T-cell (primary cell): ENCODE measurements at places on chromosomes 13 and 19. TPM values are rescaled to one million over a fixed set of nuclear protein-coding genes. Genes with fewer than 3 reads are reported as not detected.

The PLIN4 gene
- total RNA-seq: 0.06 TPM

The PCSK4 gene
- total RNA-seq: 5.5 TPM

The GPX4 gene
- 170 TPM for total RNA-seq

The MAST3 gene
- 54.1 TPM for total RNA-seq

The CHMP2A gene
- 64.2 TPM for total RNA-seq

DNA sequence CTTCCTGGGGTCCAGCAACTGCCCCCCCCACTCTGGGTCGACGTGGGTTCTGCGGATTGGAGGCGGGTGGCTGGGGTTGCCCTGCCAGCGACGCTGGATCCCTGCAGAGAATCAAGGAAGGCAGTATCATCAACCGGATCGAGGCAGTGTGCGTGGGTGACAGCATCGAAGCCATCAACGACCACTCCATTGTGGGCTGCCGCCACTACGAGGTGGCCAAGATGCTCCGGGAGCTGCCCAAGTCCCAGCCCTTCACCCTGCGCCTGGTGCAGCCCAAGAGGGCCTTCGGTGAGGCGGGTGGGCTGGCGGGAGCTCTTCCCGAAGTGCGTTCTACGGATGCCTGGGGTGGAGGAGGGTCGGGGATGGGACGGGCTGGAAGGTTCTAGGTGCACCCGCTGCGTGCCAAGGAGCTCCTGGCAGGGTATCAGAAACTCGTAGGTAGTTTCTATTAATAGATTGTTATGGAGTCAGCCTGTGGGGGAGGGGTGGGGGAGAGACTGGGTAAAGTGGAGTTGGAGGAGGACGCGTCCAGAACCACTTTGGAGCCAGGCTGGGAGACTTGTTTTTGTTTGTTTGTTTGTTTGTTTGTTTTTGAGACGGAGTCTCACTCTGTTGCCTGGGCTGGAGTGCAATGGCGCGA lies 1.5 kb downstream of the GIPC3 start:
- DNase-seq: no peak

DNA sequence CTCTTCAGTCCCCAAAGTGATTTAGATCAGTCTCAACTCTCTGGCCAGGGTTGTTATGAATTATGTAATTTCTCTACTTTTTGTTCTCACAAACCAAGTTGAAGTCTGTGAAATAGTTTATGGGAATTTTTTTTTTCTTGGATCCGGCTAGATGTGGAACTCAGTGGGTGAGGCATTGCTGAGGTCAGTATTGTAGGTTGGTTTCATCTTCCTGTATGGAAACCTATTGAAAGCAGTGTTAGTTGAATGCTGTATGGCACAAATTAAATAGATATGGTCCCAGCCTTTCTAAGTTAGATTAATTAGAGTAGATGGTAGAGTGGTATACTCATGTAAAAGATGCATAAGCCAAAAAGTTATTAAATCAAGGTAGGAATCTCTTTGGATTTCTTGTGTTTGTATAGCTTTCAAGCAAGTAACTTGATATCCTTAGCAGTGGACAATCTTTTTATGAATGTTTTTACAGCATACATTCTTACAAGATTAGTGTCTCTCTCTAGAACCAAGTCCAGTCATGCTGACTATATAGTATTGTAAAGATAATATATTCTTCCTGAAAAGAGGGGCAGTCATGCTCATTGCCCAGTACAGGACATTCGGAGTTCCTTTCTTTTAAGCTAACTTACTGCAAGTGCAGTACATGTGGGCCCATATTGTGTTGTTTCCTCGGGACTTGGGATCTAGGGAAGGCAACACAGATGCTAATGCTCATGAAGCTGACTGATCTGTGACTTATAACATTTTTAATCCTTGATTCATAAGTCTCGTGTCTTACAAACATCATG lies 2541.1 kb downstream of the PCDH9 start:
- no peak for DNase-seq

DNA sequence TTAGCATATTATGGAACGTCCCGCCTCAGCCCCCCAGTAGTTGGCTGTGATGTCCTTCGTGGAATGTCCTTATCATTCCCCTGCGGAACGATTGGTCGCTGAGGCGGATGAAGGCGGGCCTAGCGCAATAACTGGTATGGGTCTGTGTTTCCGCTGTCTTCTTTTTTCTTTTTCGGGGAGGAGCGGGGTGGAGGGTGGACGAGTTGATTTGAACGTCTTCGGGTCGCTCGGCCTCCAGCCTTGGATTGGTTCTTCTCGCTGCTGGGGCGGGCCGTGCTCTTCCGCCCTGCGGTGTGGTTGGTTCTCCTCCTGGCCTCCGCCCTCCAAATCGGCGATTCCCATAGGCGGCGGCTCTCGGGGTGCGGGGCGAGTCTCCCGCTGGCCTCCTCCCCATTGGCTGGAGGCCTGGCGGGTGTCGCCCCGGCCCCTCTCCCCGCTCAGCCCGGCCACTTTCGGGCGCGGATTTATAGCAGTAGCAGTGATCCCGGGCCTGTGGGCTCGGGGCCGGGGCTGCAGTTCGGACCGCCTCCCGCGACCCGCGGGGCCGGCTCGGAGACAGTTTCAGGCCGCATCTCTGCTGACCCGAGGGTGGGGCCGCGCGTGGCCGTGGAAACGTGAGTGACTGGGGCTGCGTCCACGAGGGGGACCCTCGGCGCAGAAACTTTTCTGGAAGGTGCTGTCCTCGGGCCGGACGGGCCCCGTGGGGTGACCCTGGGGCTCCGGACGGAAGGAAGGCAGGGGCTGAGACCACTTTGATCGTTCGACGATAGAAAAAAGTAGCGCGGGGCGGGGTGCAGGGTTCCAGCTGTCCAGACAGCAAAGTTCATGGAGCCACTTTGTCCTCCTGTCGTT lies 2.1 kb downstream of the ING1 start:
- DNase-seq: peak; percentile 96

DNA sequence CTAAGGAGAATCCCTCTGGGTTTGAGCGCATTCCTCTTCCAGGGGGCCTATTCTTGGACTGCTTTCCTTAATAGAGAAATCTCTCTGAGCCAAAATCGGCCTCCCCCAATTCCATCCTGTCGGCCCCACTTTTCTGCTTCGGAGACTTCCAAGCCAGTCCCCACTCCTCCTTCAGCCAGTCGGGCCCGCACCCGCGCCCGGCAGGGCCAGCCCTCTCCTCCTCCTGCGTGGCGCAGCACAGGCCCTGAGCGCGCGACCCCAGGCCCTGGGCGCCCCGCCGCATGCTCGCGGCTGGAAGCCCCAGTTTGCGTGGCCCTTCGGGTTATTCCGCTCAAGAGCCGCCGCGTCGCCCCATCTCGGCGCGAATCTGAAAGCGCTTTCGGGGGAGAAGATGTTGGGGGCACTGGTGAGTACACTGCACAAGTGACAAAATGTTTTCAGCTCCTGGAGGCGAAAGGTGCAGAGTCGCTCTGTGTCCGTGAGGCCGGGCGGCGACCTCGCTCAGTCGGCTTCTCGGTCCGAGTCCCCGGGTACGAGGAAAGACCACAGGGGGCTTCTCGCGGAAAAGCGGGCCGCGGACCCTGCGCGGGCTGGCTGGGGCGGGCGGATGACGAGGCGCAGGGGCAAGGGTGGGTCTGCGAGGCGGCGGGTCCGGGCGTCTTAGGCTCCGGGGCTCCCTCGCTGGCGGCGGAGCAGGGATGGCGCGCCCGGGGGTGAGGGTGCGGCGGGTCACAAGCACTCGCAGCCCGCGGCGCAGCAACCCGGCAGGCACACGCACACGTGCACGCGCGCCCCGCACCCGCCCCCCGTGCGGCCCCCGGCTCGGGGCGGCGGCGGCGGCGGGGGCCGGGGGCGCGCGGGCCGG lies at the start of gene IL17D:
TSS of gene IL17D (plus strand) at position 785 of the 865 bp plus-strand sequence. CDS start 303 bp downstream, outside the sequence.
- no peak for DNase-seq

GRCh38 chr19:55041244-55041626 lies 3.2 kb upstream of the GP6 start:
- DNase-seq: no peak

- DNase-seq: no peak
Measured at GRCh38 chr13:48184260-48184659, 48.7 kb upstream of the ITM2B start.

DNA sequence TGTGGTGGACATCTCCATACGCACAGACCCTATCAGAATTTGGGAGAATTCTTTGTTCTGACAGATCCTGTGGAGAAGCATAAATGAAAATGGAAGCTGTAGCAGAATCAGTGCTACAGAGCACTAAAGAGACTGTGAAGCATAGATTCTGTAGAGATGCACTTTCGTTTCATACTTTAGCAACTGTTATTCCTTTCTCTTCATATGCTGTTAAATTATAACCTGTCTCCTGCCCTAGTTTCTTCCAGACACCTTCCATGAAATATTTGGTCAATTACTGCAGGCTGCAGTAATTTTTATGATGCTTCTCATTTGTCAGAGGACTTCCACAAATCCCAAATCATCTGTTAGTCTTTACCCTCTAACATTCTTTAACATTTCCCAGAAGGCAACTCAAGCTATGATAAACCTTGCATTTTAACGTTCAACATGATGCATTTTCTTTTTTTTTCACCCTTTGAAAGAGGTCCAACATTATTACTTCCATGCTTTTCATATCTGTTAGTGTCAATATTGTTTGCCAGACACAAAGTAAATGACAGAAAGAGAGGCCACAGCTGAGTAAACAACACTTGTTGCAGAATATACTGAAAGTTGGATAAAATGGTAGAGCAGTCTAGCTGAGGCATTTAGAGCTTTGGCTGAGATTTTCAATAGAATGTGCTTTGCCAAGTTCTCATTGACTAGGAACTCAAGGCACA lies 412.7 kb downstream of the LMO7 start:
- DNase-seq: no peak

DNA sequence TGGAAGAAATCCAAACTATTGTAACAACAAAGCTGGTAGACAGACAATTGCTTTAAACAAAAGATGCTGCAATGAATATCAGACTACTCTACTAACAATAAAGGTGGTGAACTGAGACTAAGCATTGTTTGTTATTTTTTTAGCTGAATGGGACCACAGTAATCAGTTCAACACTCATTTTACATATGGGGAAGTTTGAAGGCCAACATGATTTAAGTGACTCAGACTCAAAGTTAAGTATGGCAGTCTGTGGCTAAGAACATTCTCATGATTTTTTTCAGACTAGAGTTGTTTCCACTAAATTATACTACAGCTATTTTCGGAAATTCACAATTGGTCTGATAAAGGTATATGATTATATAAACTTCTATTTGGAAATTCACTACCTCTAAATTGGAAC lies 10.4 kb downstream of the EXOSC8 start:
- DNase-seq: no peak

GRCh38 chr19:44582581-44583265 lies 30.6 kb upstream of the IGSF23 start:
- DNase-seq: no peak

DNA sequence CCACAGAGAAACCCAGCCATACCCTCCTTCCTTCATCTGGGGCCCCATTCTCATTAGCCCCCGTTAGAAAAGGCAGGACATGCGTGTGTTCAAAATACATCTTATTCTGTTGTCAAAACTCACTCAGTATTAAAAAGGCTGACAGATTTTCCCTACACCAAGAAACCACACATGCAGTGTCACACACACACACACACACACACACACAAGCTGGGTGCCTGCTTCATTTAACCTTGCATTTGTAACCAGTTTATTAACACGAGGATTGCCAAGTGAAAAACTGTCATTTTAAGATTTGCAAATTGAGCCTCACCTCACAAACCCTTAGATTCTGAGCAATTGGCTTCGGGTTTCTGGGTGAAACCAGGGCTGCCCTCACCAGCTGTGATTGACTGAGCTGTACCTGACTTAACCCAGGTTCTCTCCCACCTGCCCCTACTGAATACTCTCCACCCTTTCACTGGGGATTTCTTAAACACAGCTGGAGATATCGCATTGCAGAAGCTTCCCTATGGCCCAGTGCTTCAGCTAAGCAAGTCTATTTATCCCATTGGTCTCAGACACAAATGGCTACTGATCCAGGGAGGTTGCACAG lies 172.7 kb upstream of the ZNF507 start:
- DNase-seq: no peak

DNA sequence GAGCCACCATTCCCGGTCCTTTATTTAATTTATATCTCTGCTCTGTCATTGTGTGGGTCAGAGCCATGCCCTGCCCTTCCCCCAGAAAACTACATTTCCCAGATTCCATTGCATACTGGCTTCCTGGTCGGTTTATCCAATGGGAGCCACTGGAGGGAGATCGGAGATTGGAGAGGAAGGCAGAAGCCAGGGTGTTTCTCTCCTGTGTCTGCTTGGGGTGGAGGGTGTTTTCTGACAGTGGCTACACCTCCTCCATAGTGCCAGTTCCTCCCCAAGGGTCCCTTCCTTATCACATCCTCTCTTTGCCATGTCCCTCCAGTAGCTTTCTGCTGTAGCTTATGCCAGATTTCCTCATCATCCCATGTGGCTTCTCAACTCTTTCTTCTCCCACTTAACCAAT lies 19.0 kb downstream of the OLFM2 start:
- DNase-seq: no peak

DNA sequence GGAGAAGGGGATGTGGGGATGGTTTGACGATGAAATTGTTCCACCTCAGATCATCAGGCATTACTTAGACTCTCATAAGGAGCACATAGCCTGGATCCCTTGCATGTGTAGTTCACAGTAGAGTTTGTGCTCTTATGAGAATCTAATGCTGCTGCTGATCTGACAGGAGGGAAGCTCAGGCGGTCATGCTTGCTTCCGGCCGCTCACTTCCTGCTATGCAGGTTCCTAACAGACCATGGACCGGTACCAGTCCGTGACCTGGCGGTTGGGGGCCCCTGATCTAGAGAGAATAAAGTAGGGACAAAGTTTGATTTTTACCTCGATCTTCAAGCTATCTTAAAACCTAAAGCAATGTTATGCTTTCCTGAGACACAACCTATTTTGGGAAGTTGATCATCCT lies 373.8 kb upstream of the ARGLU1 start:
- DNase-seq: no peak

DNA sequence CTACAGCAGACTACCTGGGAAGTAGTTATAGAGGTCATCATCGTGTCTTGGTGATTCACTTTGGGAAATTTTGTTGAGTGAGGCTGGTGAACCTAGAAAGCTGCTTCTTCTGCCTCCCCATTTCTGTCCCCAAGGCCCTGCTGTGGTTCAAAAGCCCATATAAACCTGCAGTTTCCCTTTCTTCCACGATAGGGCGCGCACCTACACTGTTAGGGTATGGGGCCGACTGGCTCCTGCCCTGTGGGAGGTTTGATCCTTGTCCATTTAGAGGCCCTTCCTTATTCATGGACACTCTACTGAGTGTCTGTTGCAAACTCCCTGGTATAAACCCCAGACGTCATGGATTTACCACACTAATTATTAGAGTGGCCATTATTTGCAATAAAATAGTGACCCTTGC lies 191.8 kb downstream of the GGACT start:
- no peak for DNase-seq
